IPS DF 6.9 (cell line): ENCODE measurements at places on chromosomes 1 and 21.
A peak's percentile ranks its signal among the peaks of the same experiment; 100 is the strongest.

GRCh38 chr1:109883248-109883955 lies 27.2 kb upstream of the CSF1 start:
- DNase-seq, result no peak

GRCh38 chr1:22906968-22907367 lies 65.7 kb downstream of the LACTBL1 start:
- DNase-seq, result no peak

GRCh38 chr1:10960411-10961299 lies 51.8 kb upstream of the TARDBP start:
- peak; percentile 89 for DNase-seq

DNA sequence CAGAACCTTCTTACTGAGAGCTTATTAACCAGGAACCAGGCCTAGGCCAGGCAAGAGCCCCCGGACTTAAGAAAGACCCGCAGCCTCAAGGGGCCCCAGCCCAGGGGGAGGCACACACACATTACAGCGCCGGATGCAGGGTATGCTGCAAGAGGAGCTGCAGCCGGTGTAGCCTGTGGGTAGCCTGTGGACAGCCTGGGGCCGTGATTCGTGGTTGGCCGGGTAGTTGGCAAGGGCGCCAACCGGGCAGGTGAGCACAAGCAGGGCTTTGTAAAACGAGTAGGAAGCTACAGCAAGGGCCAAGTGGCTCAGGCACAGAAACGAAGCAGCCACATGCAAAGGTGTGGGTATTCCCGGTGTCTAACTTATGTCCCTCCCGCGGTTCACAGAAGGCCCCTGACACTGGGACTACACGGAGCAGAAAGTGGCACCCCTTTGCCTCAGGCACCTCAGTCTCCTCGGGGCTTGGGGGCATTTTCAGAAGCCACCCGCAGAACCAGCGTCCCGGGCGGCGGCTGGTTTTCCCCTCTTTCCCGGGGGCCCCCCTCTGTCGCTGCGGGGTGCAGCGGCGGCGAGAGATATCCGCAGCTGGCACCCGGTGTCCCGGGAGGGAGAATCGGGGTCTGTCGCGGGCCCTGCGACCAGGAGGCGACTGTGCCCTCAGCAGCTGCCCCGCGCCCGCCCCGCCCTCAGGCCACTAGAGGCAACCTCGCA lies 40.8 kb downstream of the KIAA1614 start:
- DNase-seq, result no peak

GRCh38 chr1:47522935-47523834 lies 85.3 kb downstream of the FOXD2 start:
- no peak for DNase-seq

DNA sequence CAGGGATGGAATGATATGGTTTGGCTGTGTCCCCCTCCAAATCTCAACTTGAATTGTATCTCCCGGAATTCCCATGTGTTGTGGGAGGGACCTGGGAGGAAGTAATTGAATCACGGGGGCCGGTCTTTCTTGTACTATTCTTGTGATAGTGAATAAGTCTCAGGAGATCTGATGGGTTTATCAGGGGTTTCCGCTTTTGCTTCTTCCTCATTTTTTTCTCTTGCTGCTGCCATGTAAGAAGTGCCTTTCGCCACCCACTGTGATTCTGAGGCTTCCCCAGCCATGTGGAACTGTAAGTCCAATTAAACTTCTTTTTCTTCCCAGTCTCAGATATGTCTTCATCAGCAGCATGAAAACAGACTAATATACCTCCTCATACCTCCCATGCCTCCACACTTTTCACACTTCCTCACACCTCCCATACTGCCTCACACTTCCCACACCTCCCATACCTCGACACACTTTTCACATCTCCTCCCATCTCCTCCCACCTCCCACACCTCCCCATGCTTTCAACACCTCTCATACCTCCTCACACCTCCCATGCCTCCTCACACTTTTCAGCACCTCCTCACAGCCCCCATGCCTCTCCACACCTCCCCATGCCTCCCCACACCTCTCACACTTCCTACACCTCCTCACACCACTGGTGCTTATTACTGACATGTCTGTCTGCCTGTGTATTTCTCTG lies 21.3 kb downstream of the GPR137B start:
- DNase-seq, result no peak

- no peak for DNase-seq
Observed at GRCh38 chr1:15950302-15950701, 25.6 kb downstream of the ZBTB17 start.

- no peak for DNase-seq
Observed at GRCh38 chr1:219805191-219805590, 123.2 kb downstream of the SLC30A10 start.

DNA sequence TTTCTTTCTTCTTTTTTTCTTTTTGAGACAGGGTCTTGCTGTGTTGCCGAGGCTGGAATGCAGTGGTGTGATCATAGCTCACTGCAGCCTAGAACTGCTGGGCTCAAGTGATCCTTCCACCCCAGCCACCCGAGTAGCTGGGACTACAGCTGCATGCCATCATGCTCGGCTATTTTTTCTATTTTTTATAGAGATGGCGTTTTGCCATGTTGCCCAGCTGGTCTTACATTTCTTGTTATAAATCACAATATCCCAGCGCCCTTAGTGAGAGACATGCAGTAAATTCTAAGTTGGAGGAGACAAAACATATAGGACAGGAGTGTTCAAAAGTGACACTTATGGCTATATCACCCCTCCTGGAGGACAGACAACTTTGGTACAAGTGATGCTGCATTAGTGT lies 31.3 kb upstream of the ACTN2 start:
- no peak for DNase-seq

GRCh38 chr1:211478801-211479578 lies 13.0 kb downstream of the RD3 start:
- DNase-seq, result no peak

- DNase-seq, result no peak
Observed at GRCh38 chr1:183126528-183126927, 59.5 kb upstream of the LAMC2 start.

- no peak for DNase-seq
Observed at GRCh38 chr1:184422490-184423233, 35.8 kb downstream of the C1orf21 start.

GRCh38 chr1:190759807-190760206 lies 282.1 kb upstream of the BRINP3 start:
- DNase-seq, result no peak

- no peak for DNase-seq
Observed at GRCh38 chr1:33260439-33260838, 4.1 kb downstream of the ZNF362 start.

DNA sequence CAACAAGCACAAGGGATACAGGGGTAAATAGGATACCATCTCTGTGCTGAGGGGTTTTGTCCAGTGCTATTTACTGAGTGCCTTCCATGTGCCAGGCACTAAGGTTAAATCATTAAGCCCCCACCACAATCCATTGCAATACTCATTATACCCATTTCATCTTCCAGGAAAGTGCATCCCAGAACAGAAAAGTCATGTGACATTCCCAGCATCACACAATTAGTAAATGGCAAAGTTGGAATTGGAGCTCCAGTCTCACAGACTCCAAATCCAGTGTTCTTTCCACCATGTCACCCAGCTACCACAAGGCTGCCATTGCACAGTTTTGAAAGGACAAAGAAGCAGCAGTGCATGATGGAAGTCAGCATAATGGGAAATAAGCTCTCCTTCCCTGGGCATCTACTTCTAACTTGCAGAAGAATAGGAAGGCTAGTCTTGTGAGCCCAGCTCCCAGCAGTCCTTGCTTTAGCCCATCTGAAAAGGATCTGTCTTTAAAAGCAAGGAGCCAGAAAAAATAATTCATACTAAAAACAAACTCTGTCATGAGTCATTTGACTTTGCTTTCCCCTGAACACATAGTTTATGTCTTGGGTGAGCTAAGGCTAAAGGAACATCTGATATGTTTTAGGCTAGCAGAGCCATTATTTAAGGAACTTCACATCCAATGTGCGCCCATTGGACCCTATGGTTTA lies 111.4 kb upstream of the HOOK1 start:
- DNase-seq, result no peak

DNA sequence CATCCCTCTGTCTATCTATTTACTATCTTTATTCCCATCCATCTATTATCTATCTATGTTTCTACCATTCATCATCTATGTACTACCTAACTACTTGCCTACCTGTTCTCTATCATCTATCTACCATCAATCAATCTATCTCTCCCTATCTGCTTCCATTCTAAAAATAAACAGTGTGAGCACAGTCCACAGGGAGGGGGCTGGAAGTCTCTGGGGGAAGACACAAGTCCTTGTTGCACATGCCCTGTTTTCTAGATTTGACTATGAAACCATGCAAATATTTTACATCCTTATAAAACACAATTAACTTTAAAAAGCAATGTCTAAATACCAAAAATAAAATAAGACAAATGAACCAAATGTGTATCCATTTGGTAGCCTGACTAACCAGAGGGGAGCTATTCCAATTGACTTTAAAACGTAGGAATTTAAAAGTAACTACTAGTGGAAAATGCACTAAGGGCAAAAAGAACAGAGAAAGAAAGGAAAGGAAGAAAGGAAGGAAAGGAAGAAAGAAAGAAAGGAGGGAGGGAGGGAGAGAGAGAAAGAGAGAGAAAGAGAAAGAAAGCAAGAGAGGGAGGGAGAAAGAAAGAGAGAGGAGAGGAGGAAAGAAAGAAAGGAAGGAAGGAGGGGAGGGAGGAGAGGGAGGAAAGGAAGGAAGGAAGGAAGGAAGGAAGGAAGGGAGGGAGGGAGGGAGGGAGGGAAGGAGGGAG lies 13.6 kb upstream of the RIPK4 start:
- no peak for DNase-seq

DNA sequence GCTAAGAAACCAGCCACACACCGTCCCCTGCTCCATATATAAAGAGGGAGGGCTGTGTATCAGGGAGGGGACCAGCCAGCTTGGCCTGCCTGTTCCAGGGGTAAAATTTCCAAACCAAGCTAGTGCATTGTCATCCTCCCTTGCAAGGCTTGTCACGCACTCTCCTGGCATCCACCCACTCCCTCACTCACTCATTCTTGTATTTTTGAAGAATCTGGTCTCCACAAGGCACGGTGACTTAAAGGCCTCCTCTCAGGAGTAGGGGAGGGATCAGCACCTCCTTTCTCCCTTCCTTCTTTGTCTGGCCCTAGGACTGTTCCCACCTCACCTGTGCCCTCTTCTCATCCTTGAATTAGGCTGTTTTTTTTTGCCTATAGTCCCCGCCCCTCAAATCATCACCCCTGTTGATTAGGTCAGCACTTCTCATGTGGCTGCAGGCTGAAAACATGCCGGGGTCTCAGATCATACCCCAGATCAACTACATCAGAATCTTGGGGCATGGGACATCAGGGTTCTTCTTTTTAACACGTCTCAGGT lies 5.0 kb downstream of the ABCA4 start:
- DNase-seq, result no peak

- DNase-seq, result no peak
Observed at GRCh38 chr1:221801773-221802516, 60.1 kb upstream of the DUSP10 start.

DNA sequence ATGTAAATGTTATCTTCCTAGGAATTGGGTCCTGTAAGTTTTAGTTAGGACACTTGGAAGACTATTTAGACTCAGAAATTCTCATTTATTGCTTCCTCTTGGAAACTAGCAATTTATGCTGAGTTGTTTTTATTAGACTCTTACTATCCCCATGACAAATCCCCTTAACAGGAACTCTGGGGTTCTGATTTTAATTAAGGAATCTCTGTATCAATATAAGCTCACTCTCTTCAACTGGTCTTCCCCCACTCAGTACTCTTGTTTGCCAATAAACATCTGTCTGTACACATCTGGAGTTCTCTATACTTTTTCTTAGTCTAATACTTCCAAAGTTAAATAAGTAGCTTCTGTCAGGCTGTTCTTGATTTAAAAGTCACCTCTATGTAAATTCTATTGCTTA lies 64.1 kb upstream of the TBX15 start:
- no peak for DNase-seq

- peak; percentile 39 for DNase-seq
Observed at GRCh38 chr1:196535727-196536126, 72.5 kb downstream of the KCNT2 start.

GRCh38 chr21:33208534-33208933 lies 21.2 kb upstream of the IFNAR2 start:
- DNase-seq, result no peak

GRCh38 chr21:9837946-9838737 lies 683.2 kb upstream of the TPTE start:
- DNase-seq, result no peak

GRCh38 chr1:1616838-1617237 lies 1.5 kb downstream of the MIB2 start:
- no peak for DNase-seq

DNA sequence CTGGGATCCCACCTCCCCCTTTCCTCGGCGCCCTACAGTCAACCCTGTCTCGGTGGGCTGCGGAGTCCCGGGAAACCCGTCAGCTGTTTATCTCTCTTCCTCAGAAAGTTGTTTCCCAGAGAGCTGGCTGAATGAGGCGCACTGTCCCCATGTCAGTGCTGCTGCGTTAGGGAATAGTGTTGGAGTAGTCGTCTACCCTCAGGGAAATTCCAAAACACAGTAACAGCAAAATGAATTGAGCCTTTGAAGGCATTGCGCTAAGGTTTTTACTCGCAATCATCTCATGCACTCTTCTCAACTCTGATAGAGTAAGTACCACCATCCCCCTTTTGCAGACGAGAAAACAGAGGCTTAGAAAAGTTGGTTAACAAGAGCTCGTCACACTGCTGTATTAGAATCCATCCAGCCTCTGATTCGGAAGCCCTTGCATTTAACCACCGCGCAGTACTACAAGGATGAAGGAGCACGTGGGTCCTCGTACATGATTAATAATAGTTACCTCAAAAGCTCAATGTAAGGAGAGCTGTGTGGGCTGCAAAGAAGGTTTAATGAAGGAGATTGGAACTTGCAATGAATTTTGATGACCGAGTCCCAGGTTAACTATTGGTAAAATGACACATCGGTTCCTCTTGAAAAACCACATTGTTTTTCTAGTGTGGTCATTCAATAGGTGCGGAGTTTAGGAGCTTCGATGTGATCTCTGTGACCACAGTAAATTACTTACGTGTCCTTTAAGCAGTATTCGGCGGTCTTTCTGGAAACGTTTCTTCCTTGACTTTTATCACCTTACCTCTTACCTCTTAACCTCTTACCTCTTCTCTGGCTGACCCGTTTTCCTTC lies 788 bp upstream of the EDEM3 start:
- DNase-seq, result no peak

GRCh38 chr1:248844526-248844925 lies 6.5 kb downstream of the ZNF672 start:
- DNase-seq, result no peak

- no peak for DNase-seq
Observed at GRCh38 chr21:37240978-37241377, 26.2 kb downstream of the VPS26C start.

GRCh38 chr1:117433943-117434342 lies 66.7 kb downstream of the MAN1A2 start:
- no peak for DNase-seq

- no peak for DNase-seq
Observed at GRCh38 chr1:228378873-228379460, 27.7 kb downstream of the TRIM11 start.

DNA sequence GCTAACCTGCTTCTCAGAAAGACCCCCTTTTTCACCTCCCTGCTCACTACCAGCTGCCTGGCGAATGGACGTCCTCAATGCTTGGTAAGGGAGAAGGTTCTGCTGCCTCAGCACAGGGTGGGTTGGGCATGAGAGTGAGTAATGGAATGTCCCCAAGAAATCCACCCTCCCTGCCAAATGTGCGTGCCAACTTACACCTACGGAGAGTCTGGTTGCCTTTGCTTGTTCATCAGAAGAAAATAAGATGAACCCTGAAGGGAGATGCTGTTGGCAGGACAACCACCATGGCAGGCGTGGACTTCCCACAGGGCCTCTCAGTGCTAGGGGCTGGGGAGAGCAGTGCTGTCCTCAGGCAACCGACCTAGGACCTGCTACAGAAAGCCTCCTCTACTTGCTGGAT lies 106.0 kb downstream of the XCL2 start:
- DNase-seq, result no peak

GRCh38 chr1:174999936-175000696 lies at the start of gene CACYBP:
CACYBP (plus strand) TSS chr1:174999947; CDS start chr1:175000181, 234 bp downstream.
- DNase-seq, result no peak
